Muscle of leg (tissue), 16 donors: ENCODE measurements at places on chromosomes 1 and 21.

- DNase-seq, result no peak
Measured at GRCh38 chr1:245108246-245108645, 46.5 kb upstream of the KIF26B start.

DNA sequence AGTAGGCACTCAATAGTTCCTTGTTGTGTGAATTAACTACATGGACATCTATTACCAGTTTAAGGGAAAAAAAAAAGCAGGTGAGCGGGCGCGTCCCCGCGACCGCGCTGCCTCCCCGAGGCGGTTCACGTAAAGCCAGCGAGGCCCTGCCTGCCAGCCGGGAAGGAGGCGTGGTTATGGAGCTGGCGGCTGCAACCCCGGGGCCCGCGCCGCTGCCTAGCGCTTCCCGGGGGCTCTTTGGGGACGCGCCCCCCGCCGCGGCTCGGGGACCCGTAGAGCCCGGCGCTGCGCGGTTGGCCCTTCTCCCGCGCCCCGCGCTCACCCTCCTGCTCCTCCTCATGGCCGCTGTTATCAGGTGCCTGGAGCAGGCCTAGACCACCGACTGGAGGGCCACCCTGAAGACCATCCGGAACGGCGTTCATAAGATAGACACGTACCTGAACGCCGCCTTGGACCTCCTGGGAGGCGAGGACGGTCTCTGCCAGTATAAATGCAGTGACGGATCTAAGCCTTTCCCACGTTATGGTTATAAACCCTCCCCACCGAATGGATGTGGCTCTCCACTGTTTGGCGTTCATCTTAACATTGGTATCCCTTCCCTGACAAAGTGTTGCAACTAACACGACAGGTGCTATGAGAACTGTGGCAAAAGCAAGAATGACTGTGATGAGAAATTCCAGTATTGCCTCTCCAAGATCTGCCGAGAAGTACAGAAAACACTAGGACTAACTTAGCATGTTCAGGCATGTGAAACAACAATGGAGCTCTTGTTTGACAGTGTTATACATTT is 2.6 kb upstream of the CC2D1B start:
- peak; percentile 47 for DNase-seq

GRCh38 chr1:237717106-237717505 is 173.6 kb downstream of the ZP4 start:
- DNase-seq, result no peak

- peak; percentile 65 for DNase-seq
Measured at GRCh38 chr1:94418664-94419655, 771 bp downstream of the ABCD3 start.

DNA sequence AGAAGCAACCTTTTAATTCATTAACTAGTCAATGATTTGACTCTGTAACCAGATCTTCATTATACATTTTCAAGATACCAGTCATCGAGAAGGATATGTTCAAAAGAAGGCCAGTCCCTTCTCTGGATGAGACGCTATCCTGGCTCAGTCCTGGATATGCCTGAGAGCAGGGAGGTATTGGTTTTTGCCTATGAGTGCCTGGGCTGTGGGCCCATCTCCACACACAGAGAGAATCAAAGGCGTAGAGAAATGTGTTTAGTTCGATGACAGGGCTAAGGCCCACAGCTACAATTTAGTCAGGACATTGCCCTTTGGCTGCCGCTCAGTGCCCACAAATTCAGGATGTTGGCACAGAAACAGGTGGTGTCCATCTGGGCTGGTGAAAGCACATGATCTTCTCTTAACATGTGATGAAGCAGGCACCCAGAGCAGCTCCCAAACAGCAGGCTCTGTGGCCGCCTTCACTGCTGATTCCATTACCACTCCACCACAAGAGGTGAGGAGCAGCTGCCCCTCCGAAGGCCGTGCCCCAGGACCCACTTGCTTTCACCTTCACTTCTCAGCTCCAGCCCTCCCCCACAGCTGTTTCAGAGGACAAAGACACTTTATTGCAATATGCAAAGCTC is 24.7 kb downstream of the ACKR1 start:
- DNase-seq, result no peak

GRCh38 chr1:190858140-190858539 is 380.5 kb upstream of the BRINP3 start:
- DNase-seq, result no peak

GRCh38 chr1:174953285-174954072 is 46.3 kb upstream of the CACYBP start:
- no peak for DNase-seq

DNA sequence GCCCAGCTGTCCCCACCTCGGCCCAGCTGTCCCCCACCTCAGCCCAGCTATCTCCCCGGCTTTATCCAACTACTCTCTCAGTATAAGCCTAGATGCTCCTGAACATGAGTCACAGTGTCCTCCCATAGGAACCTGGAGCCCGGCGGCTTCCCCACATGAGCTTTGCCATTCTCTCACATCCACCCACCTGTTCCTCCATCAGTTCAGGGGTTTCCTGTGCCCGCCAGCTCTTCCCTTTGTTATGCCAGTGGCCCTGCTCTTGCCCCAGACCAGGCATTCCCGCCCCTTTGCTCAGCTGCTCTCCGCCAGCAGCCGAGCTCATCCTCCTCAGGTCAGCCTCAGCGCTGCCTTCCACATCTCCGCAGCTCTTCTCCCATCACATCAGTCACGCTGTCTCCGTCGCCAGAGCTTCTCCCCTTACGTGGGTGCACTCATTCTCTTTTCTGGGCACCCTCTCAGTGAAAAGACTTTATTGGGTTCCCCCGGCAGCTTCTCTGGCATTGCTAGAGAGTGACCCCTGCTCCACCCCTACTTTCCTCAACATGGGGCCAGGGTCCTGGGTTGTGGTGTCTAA is 89.5 kb upstream of the CSF3R start:
- no peak for DNase-seq

GRCh38 chr1:157849229-157849875 is 7.7 kb upstream of the CD5L start:
- peak; percentile 16 for DNase-seq

DNA sequence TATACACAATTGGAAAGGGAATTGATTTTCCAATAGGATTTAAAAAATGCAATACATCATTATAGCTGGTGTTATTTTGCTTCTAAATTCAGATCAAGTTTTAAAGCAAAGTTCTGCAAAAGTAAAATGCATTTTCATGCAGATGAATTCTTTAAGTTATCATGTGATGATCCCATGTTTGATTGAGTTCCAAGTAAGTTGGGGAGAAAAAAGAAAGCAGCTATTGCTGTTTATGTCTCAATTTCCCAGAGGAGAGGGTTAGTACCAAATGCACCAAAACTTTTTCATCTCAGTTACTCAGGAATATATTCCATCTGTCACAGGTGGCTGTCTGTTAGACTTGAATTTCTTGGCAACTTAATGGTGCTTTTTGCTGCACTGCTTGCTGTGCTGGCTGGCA is 29.7 kb downstream of the HSPA13 start:
- peak; percentile 81 for DNase-seq

DNA sequence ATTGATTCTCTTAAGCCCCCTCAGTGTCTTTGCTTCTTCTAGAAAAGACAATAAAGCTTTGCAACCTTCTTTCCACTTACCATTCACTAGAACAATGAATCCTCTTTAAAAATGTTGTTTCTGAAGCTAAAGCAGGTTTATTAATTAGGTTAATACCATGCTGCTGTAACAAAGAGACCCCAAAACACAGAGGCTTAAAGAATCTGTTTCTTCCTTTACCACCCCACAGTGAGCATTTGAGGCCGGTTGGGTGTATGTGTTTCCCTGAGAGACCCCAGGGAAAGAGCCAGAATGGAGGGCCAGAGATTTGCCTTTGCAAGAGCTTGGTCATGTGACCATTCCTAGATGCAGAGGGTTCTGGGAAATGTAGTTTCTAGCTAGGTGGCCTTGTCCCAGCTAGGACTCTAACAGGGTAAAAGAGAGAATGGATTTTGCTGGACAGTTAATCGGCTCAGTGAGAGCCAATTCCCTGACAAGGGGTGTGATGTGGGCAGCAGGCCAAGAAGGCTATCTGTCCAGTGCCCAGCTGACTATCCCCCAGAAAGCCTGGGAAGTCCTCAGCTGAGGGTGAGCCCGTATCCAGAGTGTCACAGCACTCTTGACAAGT is 191.8 kb upstream of the TMEM51 start:
- DNase-seq, result no peak

DNA sequence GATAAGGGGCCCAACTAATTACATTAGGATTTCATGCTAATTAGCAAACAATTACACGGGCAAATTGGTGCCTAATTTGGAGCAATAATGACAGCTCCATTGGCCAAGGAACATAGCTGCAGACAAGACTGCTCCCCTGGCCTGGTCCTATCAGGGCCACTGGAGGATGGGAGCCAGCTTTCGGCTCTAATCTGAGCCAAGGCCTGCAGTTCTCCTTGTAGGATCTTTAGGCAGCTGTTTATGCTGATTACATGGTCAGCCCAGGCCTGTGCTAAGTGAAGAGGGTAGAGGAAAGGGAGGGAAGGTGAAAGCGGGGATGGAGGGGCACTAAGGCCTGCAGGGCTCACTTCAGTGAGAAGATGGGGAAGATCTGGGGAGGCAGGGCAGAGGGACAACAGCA is 12.4 kb upstream of the ADGRB2 start:
- DNase-seq, result no peak

DNA sequence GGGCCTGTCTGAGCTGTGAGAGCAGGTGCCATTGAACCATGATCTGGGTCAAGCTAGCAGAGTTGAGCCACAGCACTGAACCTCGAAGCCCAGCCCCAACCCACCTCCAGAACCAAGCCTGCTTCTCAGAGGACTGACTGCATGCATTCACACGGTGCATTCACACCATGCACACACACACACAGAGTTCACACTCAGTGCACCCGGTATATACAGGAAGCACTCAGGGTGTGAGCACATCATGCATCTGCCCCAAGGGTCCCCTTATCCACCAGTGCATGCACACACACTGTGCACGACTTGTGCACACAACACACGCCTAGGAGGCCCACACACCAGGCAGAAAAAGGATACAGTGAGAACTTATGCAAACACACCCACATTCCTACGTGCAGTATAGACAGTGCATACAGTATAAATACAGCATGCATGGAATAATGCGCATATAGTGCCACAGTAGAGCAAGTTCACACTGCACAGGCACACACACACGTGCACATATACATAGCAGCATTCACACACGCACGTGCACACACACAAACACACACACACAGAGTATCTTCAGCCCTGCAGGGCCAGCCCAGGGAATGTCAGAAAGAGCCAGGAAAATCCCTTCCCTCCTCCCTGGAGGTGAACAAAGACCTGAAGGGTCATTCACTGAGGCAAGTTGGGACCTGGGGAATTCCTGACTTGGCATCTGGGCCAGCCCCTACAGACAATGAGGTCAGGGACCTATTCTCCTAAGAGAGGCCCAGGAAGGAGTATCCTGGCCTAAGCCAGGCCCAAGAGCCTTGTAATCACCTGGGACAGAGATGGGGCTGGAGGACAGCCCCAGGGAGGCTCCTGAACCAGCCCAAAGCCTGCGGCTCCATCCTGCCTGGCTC is 42.1 kb downstream of the CAMK2N1 start:
- DNase-seq, result no peak

GRCh38 chr1:156435545-156436140 is 64.9 kb downstream of the MEF2D start:
- peak; percentile 30 for DNase-seq

DNA sequence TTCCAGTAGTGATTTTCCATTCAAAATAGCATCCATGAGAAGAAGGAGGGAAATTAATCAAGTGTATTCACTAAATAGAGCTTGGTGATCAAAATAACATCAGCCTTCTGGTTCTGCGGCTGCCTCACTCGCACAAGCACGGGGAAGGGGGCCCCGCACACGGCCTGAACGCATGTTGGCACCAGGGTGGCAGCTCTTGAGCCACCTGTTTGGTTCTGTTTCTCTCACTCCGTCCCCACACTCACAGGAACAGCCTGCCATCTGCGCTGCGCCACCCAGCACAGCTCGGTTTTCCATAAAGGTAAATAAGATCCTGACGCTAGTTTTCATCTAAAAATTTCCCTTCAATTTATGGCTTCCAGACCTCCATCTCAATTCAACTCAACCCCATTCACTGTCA is 49.4 kb downstream of the TIAM1 start:
- DNase-seq, result no peak

- DNase-seq, result no peak
Measured at GRCh38 chr1:10509809-10510509, 35.2 kb downstream of the PEX14 start.

GRCh38 chr1:143625886-143626285 is 345.9 kb downstream of the FAM72C start:
- no peak for DNase-seq

- no peak for DNase-seq
Measured at GRCh38 chr1:30507401-30508174, 215.8 kb downstream of the MATN1 start.

- no peak for DNase-seq
Measured at GRCh38 chr21:24200052-24200451, 1407.2 kb downstream of the MRPL39 start.

DNA sequence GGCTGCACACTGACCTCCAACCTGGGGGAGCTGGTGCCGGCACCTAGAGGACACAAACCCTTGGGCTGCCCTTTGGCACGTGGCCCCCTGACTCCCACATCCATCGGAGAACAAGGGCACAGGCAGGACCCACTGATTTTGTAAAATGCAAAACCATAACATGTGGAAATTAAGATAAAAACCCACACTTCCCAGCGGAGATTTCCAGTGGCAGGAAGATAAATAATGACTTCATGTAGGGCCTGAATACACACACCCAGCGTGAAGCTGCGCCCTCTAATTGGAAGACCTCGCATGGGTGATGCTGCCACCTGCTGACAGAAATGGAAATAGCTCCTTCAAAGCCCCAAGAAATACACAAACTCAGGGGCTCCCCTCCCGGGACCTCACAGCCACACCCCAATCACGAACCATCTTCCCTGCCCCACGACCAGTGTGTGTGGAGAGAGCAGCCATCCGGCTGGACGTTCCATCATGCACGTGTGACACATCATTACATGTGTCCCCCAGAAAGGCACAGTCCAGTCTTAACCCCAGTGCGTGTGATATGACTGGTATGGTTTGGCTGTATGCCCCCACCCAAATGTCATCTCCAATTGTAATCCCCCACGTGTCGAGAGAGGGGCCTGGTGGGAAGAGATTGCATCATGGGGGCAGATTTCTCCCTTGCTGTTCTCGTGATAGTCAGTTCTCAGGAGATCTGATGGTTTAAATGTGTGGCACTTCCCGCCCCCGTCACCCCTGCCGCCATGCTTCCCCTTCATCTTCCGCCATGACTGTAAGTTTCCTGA is 5.7 kb upstream of the TPRG1L start:
- DNase-seq, result peak; percentile 87

GRCh38 chr1:150477320-150477719 is 9.9 kb upstream of the TARS2 start:
- DNase-seq, result no peak

- DNase-seq, result peak; percentile 33
Measured at GRCh38 chr21:38958940-38959691, 153.4 kb downstream of the ETS2 start.

DNA sequence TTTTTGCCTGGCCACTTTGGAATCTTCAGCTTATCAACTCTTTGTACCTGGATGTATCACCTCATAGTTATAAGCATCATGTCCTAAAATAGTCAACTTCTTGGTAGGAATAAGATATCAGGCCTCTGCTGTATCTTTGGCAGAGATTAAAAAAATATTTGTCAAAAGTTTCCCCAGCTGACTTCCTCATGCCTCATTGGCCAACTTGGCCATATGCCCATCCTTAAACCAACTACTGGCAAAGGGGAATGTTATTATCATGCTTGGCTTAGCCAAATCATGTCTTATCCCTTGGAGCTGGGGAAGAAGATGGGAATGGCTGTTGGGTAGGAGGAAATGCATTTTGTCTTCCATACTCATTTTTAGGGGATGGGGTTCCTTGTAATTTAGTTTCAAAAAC is 23.4 kb downstream of the NFASC start:
- no peak for DNase-seq
